Naive B cell (primary cell): ENCODE measurements at places on chromosomes 2 and 18.

DNA sequence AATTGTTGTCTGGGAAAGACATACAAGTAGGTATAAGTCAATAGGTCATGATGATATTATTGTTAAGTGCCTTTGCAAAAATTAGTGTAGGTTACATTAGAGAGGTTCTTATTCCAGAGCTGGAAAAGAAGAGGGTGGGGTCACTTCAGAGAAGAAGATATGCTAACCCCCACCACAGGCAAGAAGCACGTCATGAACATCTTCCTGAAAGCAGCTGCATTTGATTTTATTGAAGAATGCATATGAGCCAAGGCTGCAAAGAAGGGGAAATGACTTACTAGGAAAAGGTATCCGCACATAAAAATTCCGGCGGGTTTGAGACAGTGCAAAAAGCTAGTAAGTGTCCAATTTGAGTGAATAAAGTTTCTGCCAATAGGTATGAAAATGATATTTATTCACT lies 195.3 kb upstream of the CDH2 start:
- no peak for DNase-seq

- DNase-seq = no peak
Observed at GRCh38 chr2:234388591-234388990, 108.3 kb downstream of the ARL4C start.

DNA sequence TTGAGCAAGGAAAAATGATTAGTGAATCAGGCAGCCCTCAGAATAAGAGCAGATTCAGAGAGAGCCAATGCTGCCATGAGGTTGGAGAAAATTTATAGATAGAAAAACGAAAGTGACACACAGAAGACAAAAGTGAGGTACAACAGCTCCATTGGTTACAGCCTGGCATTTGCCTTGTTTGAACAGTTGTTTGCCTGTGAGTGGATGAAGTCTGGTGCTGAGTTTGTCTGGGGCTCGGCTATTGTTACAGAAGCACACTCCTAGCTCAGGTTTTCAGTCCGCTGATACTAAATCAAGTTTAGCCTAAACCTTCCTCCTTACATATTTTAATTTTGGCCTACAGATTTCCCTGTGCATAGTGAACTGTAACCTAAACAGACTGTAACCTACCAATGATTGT lies 387.8 kb upstream of the RAB12 start:
- no peak for DNase-seq

DNA sequence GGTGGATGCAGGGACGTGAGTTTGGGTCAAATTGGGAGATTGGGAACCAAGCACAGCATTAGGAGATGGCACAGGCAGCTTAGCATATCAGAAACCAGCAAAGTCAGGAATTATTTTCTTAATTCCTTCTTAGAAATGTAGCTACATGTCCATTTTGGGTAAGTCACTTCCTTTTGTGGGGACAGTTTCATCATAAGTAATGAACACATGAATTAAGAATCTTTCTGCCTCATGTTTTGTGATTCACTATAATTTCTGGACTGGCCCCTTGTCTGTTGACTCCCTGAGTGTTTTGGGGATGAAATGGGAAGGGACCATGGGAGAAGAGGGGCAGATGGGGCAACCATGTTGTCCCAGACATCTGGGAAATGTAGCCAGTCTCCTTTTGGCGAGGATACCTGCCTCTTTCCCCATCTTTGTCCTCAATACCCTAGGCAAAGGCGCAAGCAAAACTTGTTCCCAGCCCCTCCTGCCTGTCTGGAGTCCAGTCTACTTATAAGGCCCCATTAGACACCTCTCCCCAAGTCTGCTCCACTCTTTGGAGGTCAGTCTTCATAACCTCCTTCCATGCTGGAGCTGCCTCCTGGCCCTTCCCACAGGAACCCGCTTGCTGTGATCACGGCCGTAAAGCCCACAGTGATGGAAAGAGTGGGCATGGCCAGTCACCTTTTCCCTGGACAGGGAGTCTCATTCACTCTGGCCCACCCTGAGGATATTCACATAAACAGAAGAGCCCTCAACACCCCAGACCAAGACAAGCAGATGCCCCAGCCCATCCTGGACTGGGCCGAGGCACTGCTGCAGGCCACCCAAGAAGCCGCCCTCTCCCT lies 25.7 kb downstream of the MTHFD2 start:
- no peak for DNase-seq

GRCh38 chr2:85761512-85761944 lies 7.7 kb downstream of the ATOH8 start:
- DNase-seq = no peak

- DNase-seq = no peak
Observed at GRCh38 chr2:27285481-27285880, 3.3 kb downstream of the TRIM54 start.

- DNase-seq = no peak
Observed at GRCh38 chr18:9082711-9083510, 19.6 kb upstream of the NDUFV2 start.

DNA sequence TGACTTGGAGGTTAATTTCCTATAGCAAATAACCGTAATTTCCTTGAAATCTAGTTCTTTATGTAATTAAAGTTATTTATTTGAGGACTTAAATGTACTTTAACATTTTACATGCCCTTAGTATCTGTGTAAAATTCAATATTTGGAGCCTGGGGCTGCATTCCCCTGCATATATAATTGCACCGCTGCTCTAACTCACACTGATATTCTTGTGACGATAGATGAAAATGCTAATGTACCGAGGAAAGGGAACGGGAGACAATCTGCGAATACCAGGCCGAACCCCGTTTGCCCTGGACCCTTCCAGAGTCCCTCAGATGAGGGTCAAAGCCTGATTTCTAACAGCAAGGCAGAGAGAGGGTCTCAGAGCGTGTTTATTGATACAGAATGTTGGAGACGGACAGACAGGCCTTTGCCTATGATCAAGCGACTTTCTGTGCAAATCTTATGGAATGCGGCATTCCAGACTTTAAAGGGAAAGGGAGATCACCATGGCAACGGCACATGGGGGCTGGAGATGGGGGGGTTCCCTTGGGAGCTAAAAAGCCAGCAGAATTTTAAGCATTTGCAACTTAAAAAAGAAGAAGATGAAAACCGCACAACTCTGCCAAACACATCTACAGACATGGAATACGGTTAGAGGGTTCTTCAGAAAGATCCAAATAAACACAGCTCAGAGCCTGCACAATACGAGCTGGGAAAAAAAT lies 57.6 kb upstream of the TWIST2 start:
- no peak for DNase-seq

- DNase-seq = no peak
Observed at GRCh38 chr2:237573721-237574415, 7.5 kb downstream of the PRLH start.

DNA sequence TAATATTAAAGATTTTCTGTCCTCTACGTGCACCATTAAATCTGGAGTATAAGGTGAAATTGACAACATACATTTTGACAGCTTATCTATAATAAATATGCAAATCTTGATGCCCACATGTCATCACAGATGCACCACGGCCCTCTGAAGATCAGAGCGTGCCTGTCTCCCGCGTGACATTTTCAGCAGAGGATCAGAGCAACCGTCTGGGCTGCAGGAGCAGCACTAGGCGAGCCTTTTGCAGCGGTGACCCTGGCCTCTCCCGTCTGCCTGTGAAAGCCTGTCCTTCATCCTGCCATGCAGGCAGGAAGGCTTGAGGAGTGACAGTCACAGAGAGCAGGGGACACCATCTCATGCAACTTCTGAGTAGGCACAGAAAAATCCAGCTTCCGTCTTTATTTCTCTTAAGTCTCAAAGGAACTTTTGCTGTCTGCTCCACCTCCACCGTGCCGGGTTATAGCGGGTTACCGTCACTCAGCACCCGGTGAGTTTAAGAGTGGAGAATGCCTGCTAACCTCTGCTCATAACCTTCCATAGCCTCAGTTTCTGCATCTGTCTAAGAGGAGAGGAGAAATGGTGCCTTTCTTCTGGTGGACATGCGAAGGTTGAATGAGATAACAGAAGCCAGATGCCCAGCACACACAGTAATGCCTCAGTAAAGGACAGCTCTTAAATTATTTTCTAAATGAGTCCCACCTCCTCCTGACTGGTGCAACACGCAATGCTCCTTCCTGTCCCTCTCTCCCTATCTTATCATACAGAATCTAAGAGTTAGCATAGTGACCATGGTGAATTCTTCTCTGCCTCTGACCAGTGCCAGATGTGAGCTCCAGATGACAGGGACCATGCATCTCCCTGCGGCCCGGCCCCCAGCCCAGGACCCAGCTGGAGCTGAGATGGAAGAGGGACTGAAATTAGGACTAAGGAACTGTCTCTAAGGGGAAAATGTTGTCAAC lies 43.8 kb downstream of the CELF4 start:
- no peak for DNase-seq

DNA sequence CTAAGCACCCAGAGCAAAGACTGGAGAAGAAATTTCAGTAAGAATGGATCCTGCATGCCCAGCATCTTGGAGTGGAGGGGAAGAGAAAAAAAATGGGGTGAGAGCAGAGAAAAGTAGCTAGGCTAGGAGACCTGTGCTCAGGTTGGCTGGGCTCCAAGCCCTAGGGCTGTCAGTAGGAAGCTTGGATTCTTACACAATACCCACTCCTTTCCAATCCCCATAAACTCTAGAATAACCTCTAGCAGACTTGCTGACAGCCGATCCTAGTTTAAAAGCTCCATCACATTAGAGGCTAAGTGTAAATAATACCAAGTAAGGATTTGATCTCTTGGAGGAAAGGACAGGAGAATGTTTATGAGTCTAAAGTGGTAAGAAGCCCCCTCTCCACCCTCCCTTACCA lies 46.2 kb upstream of the NABP1 start:
- DNase-seq = no peak

DNA sequence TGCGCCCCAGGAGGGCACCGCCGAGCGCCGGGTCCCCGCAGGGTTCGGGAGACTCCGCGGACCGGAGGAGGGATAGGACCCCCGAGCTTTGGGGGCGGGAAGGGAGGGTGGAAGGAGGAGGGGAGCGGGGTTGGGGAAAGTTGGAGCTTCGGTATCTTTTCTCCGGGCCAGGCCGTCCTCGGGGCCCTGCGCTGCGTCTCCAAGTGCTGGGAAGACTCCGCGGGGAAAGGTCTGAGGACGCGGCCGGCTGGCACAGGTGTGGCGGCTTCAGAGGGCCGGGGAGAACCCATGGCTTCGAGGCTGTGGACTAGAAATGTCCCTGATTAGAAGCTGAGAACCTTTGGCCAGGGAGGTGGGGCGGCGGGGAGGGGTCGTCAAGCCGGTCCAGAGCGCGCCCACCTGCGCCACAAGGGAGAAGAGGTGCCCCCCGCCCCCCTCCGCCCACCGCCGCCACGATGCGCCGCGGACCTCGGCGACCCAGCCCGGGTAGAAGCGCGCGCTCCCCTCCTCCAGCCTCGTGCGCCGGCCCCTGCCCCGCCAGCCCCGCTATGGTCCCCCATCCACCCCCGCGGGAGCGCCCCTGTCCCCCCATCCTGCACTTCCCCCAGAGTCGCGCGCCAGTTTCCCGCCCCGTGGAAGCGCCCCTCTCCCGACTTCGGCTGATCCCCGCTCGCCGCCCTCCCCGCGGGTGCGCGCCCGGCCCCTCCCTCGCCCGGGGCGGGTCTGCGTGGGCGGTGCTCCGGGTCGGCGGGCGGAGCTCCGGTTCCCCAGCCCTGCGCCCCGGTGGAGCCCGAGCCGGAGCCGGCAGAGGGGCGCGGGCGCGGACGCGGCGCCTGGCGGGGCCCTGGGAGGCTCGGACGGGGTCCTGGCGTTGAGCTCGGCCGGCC lies at the start of gene SNTG2:
Gene SNTG2, plus strand, starts transcription at position 770 of the 887 bp plus-strand sequence. CDS start 148 bp downstream, outside the sequence.
- peak; percentile 57 for DNase-seq

GRCh38 chr2:120660056-120660694 lies 75.5 kb upstream of the GLI2 start:
- no peak for DNase-seq

- DNase-seq = no peak
Observed at GRCh38 chr2:169035887-169036286, 4.8 kb upstream of the ABCB11 start.

- no peak for DNase-seq
Observed at GRCh38 chr2:8312861-8313830, 368.7 kb upstream of the ID2 start.

- no peak for DNase-seq
Observed at GRCh38 chr2:111201214-111201613, 80.5 kb downstream of the BCL2L11 start.

GRCh38 chr2:120684289-120685065 lies 51.2 kb upstream of the GLI2 start:
- no peak for DNase-seq

GRCh38 chr2:35503311-35503710 lies 852.3 kb upstream of the CRIM1 start:
- no peak for DNase-seq
